ENCODE measurements at places on chromosomes 1 and 21.

DNA sequence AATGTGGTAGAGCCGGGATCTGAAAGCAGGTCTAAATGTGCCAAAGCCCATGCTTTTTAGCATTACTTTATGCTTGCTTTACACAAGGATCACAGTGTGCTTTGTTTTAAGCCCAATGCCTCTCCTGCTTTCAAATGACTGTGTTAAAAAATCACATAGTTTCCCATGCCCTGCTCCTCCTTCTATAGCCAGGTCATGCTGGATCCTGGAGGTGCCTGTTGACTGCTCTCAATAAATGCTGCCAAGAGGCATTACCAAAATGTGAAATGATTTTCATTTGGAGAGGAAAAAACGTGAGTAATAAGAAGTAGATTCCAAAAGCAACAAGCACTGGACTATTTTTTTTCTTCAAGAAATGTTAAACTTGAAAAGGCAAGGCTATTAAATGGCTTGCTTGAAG is 420.7 kb upstream of the USP24 start:
- no peaks in the 10 kb centered on the region for H3K4me1 ChIP-seq
- no peak overlapping the region for H3K27ac ChIP-seq
- H3K4me3 ChIP-seq: no peak overlapping the region
- no peaks in the 10 kb centered on the region for H3K27me3 ChIP-seq

DNA sequence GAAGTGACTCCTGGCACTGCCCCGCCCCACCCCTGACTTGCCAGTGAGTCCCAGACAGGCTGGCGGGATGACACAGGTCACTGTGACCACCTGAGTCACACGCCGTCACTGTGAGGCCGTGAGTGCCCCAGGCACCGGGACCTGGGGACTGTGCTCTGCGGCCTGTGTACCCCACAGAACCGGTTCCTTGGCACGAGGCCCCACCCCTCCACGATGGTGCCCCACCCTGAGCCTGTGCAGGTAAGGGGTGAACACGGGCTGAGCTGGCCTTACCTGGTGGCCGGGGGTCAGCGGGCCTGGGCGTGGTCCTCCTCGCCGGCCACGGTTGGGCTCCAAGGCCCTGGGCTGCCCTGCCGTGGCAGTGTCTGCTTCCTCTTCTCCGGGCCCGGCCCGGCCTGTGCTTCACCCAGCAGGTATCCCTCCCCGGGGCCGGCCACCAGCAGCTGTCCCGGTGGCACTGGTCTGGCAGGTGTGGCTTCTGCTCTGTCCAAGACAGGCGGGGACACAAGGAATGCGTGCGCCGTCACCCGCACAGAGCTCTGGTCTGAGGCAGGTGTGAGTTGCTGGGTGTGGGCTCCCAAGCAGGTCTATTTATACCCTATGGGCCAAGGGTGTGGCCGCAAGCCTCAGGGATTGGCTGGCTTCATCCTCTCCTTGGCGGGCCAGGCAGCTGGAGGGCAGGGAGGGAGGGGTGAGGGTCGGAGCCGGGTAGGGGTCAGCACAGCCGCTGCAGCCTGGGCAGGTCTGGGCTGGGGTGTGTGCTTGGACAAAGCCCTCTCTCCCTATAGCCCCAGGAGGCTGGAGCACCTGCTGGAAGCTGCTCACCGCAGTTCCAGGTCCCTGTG is at the start of gene RNF223:
TSS of gene RNF223 (minus strand) at position 564 of the 845 bp plus-strand sequence. CDS start 1,740 bp downstream, outside the sequence.
- H3K36me3 ChIP-seq: no peaks in the 10 kb centered on the region
- no peak within 1 kb of the TSS for H3K4me3 ChIP-seq
- DNase-seq: no peak
- no peaks in the 10 kb centered on the region for H3K27me3 ChIP-seq
- H3K4me1 ChIP-seq: peaks cover 5% of the 10 kb centered on the region

DNA sequence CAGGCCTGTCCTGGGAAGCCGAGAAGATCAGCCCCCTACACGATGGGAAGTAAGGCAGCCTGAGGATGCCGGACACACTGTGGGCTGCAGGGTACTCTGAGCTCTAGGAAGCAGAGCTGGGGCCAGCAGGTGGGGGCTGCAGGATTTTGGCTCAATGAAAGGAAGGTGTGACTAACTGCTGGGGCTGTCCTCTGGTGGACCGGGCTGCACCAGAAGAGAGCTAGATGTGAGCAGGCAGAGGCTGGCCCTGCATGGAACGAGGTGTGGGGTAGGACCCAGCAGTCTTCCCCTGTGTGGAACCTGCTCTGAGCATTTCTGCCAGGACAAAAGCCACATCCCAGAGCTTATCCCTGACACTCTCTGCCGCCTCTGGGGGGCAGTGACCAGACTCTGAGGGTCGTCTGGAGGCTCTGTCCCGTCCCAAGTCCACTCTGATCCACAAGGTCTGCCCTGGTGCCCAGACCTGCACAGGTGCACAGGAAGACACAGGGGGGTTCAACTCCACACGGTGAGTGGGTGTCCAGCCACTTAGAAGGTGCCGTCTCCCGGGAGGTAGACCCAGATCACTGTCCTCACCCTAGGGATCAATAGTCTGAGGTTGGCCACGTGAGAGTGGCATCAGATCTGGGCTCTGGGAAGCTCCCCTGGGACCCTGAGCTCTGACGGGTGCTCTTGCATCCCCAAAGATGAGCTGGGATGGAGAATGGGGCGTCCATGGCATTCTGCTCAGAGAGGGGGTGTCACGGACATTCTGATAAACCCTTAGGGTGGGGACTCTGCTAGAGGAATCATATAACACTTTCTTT is 187.6 kb upstream of the VAMP3 start:
- no peak overlapping the region for H3K4me3 ChIP-seq
- no peaks in the 10 kb centered on the region for H3K36me3 ChIP-seq
- H3K4me1 ChIP-seq: no peaks in the 10 kb centered on the region
- H3K27ac ChIP-seq: no peak overlapping the region

GRCh38 chr1:207219979-207220889 is 101.2 kb upstream of the CD55 start:
- H3K4me3 ChIP-seq: no peak overlapping the region
- H3K36me3 ChIP-seq: no peaks in the 10 kb centered on the region
- no peak for DNase-seq
- no peaks in the 10 kb centered on the region for H3K27me3 ChIP-seq

DNA sequence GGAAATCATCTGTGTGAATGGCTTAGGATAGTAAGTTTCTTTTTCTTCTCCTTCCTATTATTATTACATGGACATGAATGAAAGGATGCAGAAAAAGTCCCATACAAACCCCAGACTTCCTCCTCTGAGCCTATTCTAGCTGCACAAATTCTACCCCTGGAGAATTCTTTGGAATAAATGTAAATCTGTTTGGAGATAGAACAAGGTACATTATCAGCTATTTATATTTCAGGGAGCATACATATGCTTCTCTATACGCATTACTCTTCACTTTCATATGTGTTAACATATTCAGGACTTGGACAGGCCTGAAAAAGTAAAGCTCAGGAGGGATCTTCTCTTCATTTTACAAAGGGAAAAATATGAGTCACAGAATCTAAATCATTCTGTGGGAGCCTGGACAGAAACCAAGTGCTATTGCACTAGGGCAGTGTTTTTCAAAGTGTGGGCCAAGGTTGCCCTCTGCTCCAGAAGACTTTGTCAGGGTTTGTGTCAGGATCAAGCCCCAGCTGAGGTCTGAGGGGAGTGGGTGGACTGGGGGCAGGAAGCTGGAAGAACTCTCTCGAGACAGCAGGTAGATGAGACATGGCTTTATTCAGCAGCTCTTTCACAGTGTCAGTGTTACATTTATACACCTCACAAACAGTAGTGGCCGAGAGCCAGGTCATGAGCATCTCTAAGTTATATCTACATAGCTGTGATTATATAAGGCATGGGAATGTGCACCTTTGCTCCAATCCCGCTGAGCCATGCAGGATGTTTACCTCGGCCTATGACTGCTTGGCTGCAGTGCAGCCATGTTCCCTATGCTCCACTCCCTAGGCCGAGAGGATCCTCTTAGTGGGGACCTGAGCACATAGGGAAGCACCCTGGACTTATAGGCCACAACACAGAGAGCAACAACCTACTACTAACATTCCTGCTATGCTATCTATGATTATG is 114.3 kb downstream of the GDAP2 start:
- no peak for DNase-seq
- H3K36me3 ChIP-seq: no peaks in the 10 kb centered on the region
- no peak overlapping the region for H3K27ac ChIP-seq
- H3K4me3 ChIP-seq: no peak overlapping the region
- no peaks in the 10 kb centered on the region for H3K27me3 ChIP-seq

GRCh38 chr1:3814771-3815561 is 18.7 kb upstream of the LRRC47 start:
- H3K27ac ChIP-seq: no peak overlapping the region
- no peak overlapping the region for H3K4me3 ChIP-seq
- peaks cover 12% of the 10 kb centered on the region for H3K36me3 ChIP-seq
- no peaks in the 10 kb centered on the region for H3K4me1 ChIP-seq

GRCh38 chr1:53431244-53431643 is 28.0 kb upstream of the DMRTB1 start:
- H3K4me1 ChIP-seq: no peaks in the 10 kb centered on the region
- no peak overlapping the region for H3K27ac ChIP-seq
- H3K36me3 ChIP-seq: no peaks in the 10 kb centered on the region
- H3K27me3 ChIP-seq: no peaks in the 10 kb centered on the region

DNA sequence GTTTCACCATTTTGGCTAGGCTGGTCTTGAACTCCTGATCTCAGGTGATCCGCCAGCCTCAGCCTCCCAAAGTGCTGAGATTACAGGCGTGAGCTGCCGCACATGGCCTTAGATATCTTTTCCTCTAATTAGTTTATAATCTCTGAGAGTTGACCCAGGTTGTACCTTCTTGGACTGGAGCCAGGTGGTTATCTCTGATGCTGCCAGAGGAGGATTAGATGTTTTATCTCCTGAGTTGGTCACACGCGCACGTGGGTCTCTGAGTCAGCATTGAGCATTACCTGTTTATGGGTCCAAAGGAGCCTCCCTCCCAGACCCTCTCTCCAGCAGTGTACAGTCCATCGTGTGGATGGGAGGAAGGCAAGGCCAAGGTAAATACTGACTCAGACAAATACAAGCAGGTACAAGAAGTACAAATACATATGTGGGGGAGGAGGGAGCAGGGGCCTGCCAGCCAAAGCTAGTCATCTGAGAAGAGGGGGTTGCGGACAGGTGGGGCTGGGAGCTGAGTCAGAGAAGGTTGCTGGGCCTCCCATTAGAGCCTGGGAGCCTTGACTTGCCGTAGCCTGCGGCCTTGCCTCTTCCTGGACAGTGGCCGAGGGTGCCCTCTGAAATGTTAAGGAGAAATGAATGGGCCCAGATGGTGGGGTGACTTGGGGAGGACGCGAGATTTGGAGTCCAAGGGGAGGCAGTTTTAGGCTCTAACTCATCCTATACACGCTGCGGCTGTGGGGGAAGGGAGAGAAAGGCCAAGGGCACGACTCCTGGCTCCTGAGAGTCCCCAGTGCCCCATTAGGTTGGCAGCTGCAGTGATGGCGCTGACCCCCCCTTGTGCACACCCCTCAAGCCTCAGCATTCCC is 13.1 kb downstream of the IL6R start:
- no peaks in the 10 kb centered on the region for H3K27me3 ChIP-seq
- peaks cover 79% of the 10 kb centered on the region for H3K4me1 ChIP-seq
- peak overlapping the region; percentile 98 for H3K27ac ChIP-seq
- no peak for DNase-seq
- no peak overlapping the region for H3K4me3 ChIP-seq

GRCh38 chr1:36735939-36736730 is 253.4 kb upstream of the CSF3R start:
- H3K4me1 ChIP-seq: no peaks in the 10 kb centered on the region
- H3K4me3 ChIP-seq: no peak overlapping the region
- H3K36me3 ChIP-seq: no peaks in the 10 kb centered on the region
- peaks cover 4% of the 10 kb centered on the region for H3K27me3 ChIP-seq

GRCh38 chr1:18234790-18235242 is 127.2 kb downstream of the IGSF21 start:
- H3K4me3 ChIP-seq: no peak overlapping the region
- H3K36me3 ChIP-seq: no peaks in the 10 kb centered on the region
- no peak overlapping the region for H3K27ac ChIP-seq
